Right atrium auricular region (tissue), 2 donors: ENCODE measurements at places on chromosomes 11 and 22. TPM values are rescaled to one million over a fixed set of nuclear protein-coding genes. Genes with fewer than 3 reads are reported as not detected.

DNA sequence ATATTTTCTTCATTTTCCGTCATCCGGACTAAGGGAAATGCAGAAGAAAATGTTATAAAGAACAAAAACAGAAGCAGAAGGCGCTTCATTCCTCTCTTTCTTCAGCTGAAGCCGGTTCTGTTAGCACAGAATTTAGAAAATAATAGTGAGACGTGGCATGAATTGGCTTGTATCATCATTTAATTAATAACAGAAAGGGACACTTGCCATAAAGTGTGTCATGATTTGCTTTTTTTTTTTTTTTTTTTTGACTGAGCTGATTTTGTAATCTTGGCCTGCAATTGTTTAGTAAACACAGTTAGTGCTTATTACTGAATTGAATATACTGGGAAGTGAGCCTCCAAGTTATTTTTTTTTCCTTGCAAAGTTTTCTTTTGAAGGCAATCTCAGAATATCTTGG, at the start of gene MMP27:
MMP27 (minus strand) TSS at position 144 of the 400 bp plus-strand sequence; CDS start at position 89, 55 bp downstream.
- H3K27ac ChIP-seq = no peak within 1 kb of the TSS
- no peaks in the 10 kb centered on the region for H3K4me1 ChIP-seq
- no peak within 1 kb of the TSS for H3K4me3 ChIP-seq

Gene CRYBA4
- not detected for total RNA-seq

DNA sequence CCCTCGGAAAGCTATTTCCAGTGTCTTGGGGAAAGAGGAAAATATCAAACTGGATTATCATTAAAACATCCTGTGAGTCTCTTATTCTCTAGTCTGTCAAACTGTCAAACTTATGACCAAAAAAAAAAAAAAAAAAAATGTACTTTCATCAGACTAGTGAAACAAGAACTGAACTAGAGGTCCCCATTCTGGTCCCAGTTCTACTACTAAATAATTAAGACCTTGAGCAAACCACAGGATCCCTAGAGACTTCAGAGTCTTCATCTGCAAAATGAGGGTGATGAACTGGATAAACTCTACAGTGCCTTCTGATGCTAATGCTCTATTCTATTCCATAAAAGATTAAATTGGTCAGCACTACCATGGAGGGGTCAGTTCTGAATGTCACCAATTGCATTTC, 105.8 kb downstream of the SERGEF start:
- no peak for DNase-seq
- no peaks in the 10 kb centered on the region for H3K36me3 ChIP-seq
- no peak overlapping the region for H3K4me3 ChIP-seq
- no peaks in the 10 kb centered on the region for H3K4me1 ChIP-seq

DNA sequence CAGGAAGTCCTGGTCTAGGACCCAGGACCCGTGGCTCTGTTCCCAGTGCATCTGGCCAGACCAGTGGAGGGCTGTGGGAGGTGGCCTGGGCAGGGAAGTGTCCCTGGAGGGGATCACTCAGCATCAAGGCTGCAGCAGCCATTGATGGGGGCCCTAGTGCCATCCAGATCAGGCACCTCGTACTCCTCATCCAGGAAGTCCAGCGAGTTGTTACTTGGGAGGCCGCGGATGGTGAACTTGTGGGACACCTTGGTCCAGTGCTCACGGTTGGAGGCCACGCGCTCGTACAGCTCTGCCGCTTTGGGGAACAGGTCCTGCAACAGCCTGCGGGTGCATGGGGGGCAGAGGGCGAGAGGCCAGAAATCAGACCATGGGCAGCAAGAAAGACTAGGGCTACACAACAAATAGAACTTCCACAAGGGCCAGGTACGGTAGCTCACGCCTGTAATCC, 96.9 kb downstream of the PDE2A start:
- DNase-seq = no peak
- no peaks in the 10 kb centered on the region for H3K27me3 ChIP-seq
- H3K27ac ChIP-seq = no peak overlapping the region
- H3K4me1 ChIP-seq = no peaks in the 10 kb centered on the region

Gene FGF4
- not detected for total RNA-seq

DNA sequence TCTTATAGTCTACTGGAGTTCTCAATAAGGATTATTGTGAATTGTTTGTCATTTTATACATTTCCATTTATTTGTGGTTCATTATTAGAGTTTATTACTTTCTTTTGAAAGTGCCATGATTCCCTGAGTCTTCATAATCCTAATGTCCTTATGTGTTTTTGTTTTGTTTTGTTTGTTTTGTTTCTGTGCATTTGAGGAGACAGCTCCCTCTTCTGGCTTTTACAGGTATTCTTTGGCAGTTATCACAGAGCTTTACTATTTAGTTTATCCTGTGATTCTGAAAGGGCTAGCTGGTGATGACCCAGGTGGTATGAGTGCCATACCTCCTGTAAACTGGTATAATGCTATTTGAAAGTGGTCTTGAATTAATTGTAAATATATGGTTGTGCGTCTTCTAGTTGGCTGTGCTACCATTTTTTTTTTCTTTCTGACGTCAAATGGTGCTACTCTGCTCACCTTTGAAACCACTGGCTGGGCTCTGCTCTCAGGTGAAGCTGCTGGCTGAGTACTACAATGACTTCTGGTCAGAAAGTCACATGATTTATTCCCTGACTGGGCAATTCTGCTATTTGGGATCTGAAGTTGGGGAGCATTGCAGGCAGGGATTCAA, 751.2 kb downstream of the JRKL start:
- no peaks in the 10 kb centered on the region for H3K27me3 ChIP-seq
- DNase-seq = no peak
- H3K27ac ChIP-seq = no peak overlapping the region
- H3K36me3 ChIP-seq = no peaks in the 10 kb centered on the region
- no peak overlapping the region for H3K4me3 ChIP-seq
- no peaks in the 10 kb centered on the region for H3K4me1 ChIP-seq

DNA sequence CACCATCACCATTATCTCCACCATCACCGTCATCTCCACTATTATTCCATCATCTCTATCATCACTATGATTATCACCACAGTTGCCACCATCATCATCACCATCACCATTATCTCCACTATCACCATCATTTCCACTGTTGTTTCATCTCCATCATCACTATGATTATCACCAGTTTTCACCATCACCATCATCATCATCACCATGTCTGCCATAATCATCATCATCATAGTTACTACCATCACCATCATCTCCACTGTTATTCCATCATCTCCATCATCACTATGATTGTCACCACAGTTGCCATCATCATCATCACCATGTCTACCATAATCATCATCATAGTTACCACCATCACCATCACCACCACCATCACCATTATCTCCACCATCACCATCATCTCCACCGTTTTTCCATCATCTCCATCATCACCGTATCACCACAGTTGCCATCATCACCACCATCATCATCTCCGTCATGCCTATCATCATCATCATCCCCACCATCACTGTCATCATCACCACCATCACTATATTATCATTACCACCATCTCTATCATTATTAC, 264.9 kb downstream of the BRD1 start:
- no peaks in the 10 kb centered on the region for H3K36me3 ChIP-seq
- no peak overlapping the region for H3K4me3 ChIP-seq
- no peak overlapping the region for H3K27ac ChIP-seq
- H3K4me1 ChIP-seq = no peaks in the 10 kb centered on the region
- DNase-seq = no peak

DNA sequence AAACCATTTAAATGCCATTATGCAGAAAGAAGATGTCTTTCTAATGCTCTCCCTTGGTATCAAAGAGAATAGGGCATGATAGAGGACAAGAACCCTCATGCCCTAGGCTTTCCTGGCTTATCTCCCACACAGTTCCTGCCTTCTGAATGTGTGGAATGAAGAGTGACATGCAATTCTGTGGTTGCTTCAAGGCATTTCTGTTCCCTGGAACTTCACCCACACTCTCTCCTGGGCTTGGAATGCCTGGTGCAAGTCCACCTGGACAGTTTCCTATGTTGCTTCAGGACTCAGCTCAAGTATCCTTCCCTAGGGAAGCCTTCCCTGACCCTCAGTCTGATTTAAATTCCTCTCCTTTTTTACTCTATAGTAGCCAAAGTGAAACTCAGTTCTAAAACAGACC, 53.8 kb upstream of the DRD2 start:
- H3K4me1 ChIP-seq = no peaks in the 10 kb centered on the region
- no peaks in the 10 kb centered on the region for H3K27me3 ChIP-seq

GRCh38 chr11:115900111-115900510, 395.9 kb upstream of the CADM1 start:
- no peak for DNase-seq
- no peak overlapping the region for H3K4me3 ChIP-seq
- H3K27ac ChIP-seq = no peak overlapping the region
- no peaks in the 10 kb centered on the region for H3K4me1 ChIP-seq
- no peaks in the 10 kb centered on the region for H3K27me3 ChIP-seq

DNA sequence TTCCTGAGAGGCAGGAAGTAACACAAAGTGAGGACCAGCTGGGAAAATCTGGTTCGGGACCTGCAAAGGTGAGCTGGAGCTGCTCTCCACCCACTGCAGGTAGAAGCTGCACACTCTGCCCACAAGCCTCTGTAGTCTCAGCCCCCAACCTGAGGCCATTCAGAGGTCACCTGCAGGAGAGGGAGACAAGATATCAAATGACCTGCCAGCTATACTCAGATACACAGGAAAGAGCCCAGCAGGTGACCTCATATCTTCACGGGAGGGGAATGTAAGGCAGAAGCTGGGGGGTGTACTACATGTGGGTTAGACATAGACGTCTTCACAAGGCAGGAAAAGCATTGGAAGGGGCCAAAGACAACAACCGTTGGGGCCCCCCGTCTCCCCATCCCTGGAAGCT, 86.1 kb downstream of the APIP start:
- DNase-seq = no peak
- H3K27ac ChIP-seq = no peak overlapping the region
- no peaks in the 10 kb centered on the region for H3K4me1 ChIP-seq

DNA sequence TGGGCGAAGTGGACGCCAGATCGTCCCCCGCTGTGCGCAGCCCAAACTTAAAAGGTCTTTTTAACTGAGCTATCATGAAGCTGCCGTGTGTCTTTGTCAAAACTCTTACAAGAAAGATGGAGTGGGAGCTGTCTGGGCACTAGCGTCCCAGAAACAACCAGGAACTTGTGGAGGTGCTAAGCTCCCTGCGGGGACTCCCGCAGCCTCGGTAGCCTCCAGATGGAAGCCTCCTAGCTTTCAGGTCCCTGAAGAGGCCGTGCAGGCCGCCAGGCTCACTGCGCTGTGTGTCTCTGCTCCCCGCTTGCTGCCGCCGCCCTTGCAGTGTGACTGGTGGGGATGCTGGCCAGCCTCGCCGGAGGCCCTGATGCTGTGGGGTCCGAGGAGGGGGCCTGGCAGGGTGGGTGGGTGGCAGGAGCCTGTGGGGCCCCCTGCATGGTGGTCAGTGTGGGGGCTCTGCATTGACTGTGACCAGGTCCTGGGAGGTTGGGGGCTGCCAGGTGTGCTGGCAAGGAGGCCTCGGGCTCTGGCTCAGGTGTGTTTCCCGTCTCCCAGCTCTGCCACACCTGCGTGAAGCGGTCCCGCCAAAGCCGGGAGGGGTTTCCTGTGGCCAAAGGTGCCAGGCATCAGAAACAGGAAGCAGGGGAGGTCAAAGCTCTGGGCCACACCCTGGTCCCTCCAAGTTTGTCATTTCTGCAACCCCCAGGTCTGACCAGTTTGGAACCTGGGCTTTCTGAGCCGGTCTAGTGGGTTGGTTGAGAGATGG, 1.2 kb downstream of the TRABD start:
- no peak for DNase-seq
- peaks cover 5% of the 10 kb centered on the region for H3K4me1 ChIP-seq
- H3K27ac ChIP-seq = peak overlapping the region; percentile 85
- no peaks in the 10 kb centered on the region for H3K36me3 ChIP-seq
- no peaks in the 10 kb centered on the region for H3K27me3 ChIP-seq

Gene LAMTOR1
- 117 TPM for total RNA-seq

Gene MS4A3
- not detected for total RNA-seq

DNA sequence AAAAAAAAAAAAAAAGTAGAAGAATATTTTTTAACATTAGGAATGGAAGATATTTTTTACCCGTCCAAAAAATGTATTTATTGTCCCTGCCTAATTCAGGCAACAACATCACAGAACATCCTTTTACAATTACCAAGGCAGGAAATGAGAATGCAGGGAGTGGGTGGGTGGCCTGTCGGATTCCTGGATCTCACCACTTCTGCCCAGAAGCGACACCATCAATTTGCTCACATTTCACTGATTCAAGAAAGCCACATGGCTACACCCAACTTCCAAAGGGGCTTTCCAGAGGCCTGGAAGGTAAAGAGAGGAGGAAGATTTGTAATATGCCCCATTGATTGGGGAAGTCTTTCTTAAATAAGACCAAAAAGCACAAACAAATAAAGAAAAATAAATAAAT, 93.8 kb upstream of the CLPB start:
- H3K4me1 ChIP-seq = no peaks in the 10 kb centered on the region
- H3K4me3 ChIP-seq = no peak overlapping the region
- DNase-seq = no peak
- H3K27me3 ChIP-seq = no peaks in the 10 kb centered on the region
